ENCODE measurements at places on chromosomes 6 and 20.

DNA sequence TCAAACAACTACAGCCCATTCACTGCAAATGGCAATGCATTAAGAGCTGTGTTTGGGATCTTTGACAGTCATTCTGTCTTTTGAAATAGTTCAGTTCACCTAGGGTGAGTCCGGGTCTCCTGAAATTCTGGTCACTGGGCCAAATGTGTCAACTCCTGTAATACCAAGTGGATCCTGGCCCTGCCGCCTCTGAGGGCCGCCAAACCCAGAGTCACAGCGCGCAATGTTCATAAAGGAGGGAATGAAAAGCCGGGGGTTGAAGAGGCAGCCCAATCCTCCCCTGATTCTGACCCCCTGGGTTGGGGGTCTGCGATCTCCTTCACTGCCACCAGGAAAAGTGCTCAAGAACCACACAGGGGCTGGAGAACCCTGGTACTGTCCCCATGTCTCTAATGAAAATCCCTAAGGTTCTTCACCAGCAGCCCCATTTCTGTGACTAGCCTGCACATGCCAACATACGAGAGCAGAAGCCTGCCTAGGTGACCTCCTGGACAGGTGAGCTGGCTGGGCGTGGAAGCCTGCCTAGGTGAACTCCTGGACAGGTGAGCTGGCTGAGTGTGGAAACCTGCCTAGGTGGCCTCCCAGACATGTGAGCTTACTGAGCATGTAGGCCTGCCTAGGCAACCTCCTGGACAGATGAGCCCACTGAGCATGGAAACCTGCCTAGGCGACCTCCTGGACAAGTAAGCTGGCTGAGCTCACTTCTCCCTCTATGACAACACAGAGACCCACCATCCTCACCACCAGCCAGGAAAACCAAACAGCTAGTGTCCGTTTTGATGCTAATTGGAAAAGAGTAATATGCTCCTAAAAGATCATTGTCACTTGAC, 16.1 kb upstream of the APMAP start:
- no peak for DNase-seq

GRCh38 chr6:93088621-93089501, 330.5 kb downstream of the EPHA7 start:
- no peak for DNase-seq

- DNase-seq: no peak
Observed at GRCh38 chr6:151609146-151609902, 115.5 kb downstream of the CCDC170 start.

- DNase-seq: no peak
Observed at GRCh38 chr6:25025248-25025918, 89.6 kb upstream of the RIPOR2 start.

- DNase-seq: no peak
Observed at GRCh38 chr6:43269273-43270007, 26.2 kb downstream of the TTBK1 start.

DNA sequence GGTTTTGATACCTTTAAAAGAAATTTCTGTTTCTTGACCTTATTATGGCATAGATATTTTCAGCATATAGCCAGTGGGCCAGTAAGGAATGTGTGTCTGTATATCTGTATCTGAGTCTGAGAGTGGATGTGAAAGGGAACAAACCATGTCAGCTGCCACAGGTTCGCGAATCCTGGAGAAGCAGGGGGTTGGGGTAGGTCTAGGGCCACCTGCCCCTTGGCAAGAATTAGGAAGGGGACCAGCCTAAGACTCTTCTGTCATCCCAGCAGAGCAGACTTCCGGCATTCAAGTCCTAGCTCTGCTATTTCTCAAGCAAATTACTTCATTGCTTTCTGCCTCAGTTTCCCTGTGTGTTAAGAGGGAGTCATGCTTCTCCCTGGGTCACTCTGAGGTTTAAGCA, 180.3 kb upstream of the SNX9 start:
- no peak for DNase-seq

DNA sequence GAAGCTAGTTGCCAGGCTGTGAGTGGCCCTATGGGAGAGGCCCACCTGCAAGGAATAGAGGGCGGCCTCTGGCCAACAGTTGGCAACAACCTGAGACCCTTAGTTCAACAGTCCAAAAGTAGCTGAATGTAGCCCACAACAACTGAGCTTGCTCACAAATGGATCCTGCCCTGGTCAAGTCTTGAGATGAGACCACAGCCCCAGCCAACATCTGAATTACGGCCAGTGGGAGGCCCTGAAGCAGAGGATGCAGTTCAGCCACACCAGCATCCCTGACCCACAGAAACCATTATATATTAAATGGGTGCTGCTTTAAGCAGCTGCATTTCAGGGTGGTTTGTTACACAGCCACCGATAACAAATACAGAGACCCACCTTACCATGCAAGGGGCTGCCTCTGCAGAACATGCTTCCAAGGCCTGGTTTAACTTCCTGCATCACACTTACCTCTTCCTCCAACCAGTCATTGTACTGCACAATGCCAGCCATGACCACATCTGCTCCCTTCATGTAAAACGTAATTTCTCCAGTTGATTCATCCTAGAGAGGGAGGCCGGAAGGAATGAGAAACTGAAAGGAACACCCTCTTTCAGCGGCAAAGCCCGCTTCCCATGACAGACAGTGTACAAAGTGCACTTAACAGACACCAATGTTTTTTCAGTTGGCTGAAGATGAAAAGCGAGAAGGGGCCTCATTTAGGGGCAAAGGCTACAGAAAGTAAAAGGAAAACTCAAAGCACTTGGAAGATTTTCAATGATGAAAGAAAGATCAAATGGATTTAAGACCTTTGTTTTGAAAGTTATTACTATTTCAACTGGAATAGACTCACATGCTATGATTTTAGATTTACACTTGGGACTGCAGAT, 86.2 kb upstream of the NFATC2 start:
- DNase-seq: no peak

GRCh38 chr6:127879685-127880084, 21.2 kb downstream of the THEMIS start:
- DNase-seq: no peak

DNA sequence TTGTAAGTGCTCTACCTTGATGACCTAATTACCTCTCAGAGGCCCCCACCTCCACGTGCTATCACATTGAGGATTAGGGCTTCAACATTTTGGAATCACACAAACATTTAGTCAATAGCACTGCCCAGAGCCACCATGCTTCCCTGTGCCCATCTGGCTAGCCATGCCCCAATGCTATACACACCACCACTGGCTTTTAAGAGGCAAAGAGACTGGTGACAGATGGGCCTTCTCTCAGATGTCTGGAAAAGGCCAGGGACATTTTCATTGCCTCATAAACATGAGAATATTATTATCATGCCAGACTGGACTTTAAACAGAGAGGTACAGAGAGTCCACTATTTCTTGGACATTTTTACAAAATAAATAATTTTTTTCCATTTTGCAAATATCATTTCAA, 29.8 kb downstream of the TRMT6 start:
- no peak for DNase-seq

- no peak for DNase-seq
Observed at GRCh38 chr6:111781041-111781708, 92.1 kb downstream of the FYN start.

DNA sequence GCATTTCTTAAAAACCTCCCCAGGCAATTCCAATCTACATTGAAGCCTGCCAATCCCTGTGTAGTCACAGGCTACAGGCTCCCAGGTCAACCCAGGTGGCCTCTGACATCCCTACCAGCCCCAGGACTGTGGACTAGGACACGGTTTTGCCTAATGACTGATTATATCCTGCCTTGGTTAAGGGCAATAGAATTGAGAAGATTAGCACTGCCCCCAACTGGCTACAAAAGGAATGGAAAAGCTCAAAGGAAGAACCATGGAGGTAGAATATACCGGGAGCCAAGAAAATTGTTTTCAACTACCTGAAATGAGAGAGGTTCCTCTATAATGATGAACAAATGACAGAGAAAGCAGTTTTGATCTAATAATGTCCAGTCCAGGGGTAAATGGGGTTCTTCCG, 421.1 kb upstream of the AGPAT4 start:
- DNase-seq: no peak

- no peak for DNase-seq
Observed at GRCh38 chr6:26173836-26174145, 86.6 kb downstream of the HFE start.

GRCh38 chr6:40805336-40805735, 218.2 kb upstream of the LRFN2 start:
- no peak for DNase-seq

GRCh38 chr20:662277-663192, 9.5 kb upstream of the SRXN1 start:
- no peak for DNase-seq

DNA sequence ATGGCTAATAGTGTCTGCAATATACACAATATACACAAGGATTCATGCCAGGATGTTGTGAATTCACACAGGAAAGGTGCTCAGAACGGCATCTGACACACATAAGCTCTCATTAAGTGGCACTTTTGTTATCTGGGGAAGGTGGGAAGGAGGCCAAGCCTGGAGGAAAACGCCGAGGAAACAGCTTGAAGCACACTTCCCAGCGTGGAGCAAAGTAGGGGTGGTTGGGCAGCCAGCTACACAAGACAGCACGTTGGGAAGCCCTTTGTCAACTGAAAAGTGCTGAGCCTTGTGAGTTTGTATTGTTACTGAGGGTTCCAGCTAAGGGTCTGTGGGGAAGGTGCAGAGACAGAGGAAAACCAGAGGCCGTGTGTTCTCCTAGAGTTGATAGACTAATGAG, 181.0 kb downstream of the ZMYND8 start:
- no peak for DNase-seq

GRCh38 chr20:48718786-48719578, 108.8 kb downstream of the PREX1 start:
- DNase-seq: no peak

DNA sequence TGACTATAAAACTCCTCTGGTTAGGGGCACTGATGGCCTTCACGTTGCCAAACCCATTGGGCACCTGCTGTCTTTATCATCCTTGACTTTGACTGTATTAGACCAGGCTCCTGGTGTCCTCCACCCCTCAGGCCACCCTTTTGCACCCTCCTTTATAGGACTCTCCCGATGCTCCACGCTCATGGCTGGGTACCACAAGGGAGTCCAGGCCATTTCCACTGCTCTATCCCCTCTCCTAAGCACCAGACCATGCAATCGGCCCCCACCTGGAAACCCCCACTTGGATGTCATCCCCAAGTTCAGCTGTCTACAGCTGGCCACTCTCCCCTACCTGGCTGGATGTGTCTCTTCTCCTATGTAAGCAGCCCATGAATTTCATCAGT, 115.2 kb downstream of the TOX2 start:
- no peak for DNase-seq

- DNase-seq: no peak
Observed at GRCh38 chr6:49866485-49866943, at the start of gene CRISP1. TSS of gene CRISP1 (minus strand) at chr6:49866535. CDS start at chr6:49857400, 9,135 bp downstream.

- DNase-seq: no peak
Observed at GRCh38 chr6:1406306-1407072, 17.1 kb downstream of the FOXF2 start.

GRCh38 chr6:56515081-56515905, 127.4 kb downstream of the DST start:
- DNase-seq: no peak

DNA sequence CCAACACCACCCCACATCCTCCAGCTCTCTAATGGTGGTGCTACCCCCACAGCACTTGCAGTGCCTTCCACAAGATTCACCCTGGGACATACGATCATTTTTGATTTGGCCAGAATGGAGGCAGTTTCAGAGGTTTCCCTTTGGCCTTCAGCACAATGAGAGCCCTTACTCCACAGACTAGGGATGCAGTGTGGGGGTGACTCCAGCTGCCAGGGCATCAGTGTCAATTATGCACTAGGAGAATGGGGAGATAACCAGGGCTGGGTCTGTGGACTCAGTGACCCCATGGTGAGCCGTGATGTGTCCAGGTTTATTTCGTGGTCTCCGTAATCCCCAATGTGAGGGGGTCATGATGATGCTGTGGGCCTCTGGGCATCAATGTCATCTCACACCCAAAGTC, 31.5 kb upstream of the MICB start:
- no peak for DNase-seq

DNA sequence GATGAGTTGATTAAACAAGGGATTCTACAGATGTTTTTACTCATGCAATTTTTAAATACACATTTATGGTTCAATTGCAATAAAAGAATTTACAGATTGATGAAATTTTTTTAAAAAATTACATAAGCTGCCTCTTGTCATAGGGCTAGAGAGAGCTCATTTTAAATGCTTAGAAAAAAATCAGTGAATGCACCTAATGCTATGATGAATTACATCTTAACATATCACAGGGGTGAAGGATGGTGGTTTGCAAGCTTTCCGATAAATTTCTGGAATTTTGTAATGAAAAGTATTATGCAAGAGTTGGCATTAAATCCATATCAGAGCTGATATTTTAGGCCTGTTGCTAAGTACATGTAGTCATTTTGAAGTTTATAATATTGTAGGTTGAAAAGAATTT, 29.6 kb downstream of the DSE start:
- no peak for DNase-seq

All from stimulated activated CD4-positive, alpha-beta T cell treated with anti-CD3 and anti-CD28 coated beads, Interleukin-1b, Interleukin-23, amount 100 ng/mL, for 1 hour (primary cell).